ENCODE measurements at places on chromosomes 6 and 20. TPM values are rescaled to one million over a fixed set of nuclear protein-coding genes. Genes with fewer than 3 reads are reported as not detected.

The EYA2 gene
- polyA plus RNA-seq, result 0.77 TPM

The SLC18B1 gene
- 27.8 TPM for polyA plus RNA-seq

GRCh38 chr6:144434308-144434990 lies 149.3 kb downstream of the UTRN start:
- no peak for DNase-seq

DNA sequence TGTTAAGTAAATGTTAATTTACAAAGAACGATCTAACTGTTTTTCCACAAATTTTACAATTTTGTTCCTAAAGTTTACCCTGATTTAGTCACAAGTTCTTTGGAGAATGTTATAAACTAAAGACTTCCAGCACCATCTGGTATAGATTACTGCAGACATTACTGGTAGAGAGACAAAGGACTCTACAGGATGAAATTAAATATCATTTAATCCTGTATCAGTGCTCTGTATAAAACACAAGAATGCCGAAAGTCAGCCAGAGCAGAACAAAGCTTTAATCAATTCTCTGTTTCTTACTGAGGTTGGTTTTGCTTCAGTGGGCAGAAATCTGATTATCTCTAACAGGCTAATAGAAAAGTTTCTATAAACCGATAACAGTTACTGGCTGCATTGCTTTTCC lies 763.6 kb downstream of the TENT5A start:
- no peak for DNase-seq

The GTSF1L gene
- polyA plus RNA-seq, result not detected

- no peak for DNase-seq
Measured at GRCh38 chr20:40234593-40234992, 454.4 kb downstream of the MAFB start.

Data from left renal cortex interstitium (tissue), 4 donors.